Stimulated activated CD4-positive, alpha-beta T cell treated with anti-CD3 and anti-CD28 coated beads, TNF-alpha, amount 100 ng/mL, for 24 hours (primary cell): ENCODE measurements at places on chromosomes 5 and 9.
A peak's percentile ranks its signal among the peaks of the same experiment; 100 is the strongest.

DNA sequence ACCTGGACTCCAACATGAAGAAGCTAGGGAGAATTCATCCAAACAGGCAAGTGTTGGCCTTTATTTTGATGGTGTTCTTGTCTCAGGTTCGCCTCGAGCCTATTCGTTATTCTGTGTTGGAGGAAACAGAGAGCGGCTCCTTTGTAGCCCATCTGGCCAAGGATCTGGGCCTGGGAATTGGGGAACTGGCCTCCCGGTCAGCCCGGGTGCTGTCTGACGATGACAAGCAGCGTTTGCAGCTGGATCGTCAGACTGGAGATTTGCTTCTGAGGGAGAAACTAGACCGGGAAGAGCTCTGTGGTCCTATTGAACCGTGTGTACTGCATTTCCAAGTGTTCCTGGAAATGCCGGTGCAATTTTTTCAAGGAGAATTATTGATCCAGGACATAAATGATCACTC is 367 bp downstream of the PCDHB4 start:
- DNase-seq, result no peak

- DNase-seq, result no peak
Measured at GRCh38 chr5:96714951-96715451, 52.8 kb downstream of the CAST start.

GRCh38 chr9:98185611-98186171 is 6.7 kb downstream of the CORO2A start:
- DNase-seq, result no peak

- DNase-seq, result no peak
Measured at GRCh38 chr9:116087751-116088194, 65.8 kb upstream of the PAPPA start.

GRCh38 chr9:117214416-117214815 is 200.4 kb downstream of the ASTN2 start:
- no peak for DNase-seq

DNA sequence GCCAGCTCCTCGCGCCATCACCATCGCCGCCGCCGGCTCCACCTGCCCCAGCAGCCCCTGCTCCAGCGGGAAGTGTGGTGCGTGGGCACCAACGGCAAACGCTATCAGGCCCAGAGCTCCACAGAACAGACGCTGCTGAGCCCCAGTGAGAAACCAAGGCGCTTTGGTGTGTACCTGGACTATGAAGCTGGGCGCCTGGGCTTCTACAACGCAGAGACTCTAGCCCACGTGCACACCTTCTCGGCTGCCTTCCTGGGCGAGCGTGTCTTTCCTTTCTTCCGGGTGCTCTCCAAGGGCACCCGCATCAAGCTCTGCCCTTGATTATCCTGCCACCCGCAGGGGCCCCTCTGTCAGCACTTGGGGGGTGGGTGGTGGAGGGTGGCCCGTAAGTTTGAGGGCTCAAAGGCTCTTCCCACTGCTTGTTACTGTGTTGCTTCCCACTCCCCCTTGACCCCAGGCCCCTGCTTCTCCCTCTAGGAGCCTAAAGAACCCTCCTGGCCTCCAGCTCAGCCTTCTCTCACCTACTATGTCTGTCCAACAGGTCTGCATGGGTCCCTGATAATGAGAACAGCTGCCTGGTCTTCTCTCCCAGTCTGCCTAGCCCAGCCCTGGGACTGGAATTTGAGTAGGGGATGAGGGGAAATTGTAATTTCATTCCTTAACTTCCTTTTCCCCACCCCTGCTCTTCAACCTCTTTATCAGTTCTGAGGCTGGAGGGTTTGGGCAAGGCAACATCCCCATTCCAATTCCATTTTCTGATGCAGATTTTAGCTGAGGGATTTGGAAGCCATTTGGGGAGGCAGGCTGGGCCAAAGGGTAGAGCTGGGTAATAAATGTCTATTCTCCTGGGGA is 9.0 kb downstream of the RACK1 start:
- no peak for DNase-seq

DNA sequence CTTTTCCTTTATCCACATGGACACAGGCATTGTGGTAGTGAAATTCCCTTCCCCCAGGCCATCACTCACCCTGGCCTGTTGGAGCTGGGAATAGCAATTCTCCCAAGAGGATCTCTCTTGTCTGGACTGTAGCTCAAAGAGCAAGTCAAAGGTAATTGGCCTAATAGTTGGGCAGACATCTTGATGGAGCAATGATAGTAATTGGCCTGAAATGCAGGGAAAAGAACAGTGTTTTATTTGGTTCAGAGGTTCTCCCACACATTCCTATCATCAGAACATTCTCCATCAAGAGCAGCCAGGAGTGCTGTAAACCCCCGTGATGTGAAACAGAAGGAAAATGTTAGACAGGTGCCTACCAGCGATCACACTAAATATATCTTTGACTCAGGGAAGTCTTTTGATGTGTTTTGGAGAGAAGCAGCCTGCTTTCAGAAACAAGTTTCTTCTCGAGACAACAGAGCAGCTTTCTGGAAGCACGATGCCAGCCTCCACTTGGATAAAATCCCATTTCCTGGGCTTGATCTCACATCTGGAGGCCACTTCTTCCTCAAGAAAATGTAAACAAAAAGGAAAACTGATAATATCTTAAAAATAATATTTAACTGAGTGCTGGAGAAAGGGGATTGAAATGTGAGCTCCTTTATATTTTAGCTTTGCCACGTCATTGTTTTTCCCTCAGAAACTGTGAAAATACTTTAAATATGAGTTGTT is 198.1 kb upstream of the WWC1 start:
- DNase-seq, result no peak

- DNase-seq, result no peak
Measured at GRCh38 chr9:1100945-1101344, 50.8 kb downstream of the DMRT2 start.

DNA sequence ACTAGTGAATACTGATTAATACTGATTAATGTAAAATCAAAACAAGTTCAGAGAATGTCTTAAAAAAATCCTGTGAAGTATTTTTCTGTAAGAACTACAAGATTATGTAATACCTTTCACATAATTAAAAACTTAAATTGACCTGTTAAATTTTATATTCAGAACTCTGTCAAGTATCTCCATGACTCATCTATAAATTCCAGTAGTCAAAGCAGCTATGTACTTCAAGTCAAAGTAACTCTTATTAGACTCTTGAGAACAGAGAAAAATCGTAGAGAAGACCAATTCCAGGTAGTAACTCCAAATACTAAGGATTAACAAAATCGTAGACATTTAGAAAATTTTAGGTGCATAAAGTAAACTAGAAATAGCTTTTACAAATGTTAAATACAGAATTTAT is 77.1 kb downstream of the HOMER1 start:
- DNase-seq, result no peak

GRCh38 chr9:22307013-22307711 is 139.5 kb upstream of the DMRTA1 start:
- DNase-seq, result no peak

DNA sequence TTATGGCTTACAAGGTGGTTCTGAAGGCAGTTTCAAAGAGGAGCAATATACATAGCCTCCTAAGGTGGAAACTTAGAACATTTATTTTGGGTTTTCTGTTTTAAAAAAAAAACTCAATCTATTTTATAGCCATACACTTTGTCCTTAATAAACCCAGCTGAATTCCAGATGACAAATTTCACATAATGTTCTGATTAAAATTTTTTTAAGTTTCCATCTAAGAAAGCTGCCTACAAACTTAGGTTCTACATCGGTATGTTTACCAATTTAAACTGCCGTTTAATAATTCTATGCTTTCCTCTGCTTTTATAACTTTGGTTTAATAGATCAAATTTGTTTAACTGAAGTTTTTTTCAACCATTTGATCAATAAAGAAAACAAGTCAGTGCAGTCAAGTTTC is 12.5 kb downstream of the NR3C1 start:
- DNase-seq, result no peak

DNA sequence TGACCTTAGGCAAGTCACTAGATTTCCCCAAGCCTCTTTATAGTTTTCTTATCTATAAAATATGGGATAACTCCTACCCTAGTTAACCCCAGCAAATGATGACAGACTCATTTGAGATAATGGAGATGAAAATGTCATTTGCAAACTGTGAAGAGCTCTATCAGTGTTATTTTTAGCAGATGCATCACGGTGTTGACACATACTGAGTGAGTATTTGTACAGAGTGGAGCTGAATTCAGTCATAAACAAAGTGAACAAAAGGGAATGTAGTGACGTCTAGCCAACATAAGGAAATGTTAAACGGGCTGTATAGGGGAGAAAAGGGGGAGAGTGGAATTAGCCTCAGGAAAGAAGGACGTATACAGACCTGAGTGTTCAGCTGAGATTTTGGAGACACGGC is 75.9 kb downstream of the NMUR2 start:
- no peak for DNase-seq

- no peak for DNase-seq
Measured at GRCh38 chr9:134056483-134057306, 11.1 kb downstream of the BRD3 start.

- DNase-seq, result no peak
Measured at GRCh38 chr5:177183766-177184360, 50.3 kb downstream of the NSD1 start.

DNA sequence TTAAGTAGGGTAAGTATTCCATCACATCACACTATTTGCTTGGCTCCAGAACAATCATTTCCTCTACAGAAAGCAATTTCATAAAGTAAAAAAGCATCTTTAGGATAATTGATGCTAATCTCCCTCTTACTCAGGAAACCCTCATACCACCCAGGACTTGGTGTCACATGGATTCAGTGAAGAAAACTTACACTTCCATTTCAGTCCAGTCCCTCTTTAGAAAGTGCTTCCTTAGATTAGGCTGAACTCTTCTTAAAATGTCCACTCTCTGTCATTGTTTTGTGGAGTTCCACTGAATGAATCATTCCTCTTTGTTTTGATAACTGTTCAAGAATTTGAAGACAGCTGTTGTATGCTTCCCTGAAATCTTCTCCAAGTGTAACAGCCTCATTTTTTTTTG is 144.0 kb upstream of the ZNF462 start:
- DNase-seq, result no peak

DNA sequence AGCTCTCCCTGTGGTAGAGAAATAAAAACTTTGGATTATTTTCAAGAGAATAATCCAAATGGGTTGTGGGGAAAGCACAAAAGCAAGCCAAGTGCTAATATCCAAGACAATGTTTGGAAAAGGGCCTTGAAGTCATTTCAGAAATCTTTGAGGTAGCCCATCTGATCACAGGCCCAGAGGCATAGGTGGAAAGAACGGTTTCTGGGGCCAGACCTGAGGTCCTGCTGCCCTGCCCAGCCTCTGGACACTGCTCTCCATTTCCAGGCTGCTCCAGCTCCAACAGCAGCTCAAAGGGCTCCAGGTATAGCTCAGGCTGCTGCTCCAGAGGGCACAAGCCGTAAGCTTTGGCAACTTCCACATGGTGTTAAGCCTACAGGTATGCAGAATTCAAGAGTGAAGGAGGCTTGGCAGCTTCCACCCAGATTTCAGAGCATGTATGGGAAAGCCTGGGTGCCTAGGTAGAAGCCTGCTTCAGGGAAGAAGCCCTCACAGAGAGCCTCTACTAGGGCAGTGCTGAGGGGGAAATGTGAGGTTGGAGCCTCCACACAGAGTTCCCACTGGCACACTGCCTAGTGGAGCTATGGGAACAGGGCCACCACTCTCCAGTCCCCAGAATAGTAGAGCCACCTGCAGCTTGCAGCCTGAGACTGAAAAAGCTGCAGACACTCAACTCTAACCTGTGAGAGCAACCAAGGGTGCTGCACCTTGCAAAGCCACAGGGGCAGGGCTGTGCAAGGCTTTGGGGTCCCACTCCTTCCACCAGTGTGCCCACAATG is 133.1 kb downstream of the PIK3R1 start:
- DNase-seq, result no peak

- no peak for DNase-seq
Measured at GRCh38 chr9:4581861-4582565, 80.1 kb upstream of the PLPP6 start.

- DNase-seq, result no peak
Measured at GRCh38 chr5:19910136-19910535, 77.9 kb downstream of the CDH18 start.

- no peak for DNase-seq
Measured at GRCh38 chr5:76038212-76038611, 45.0 kb upstream of the SV2C start.

GRCh38 chr5:140322751-140323731 is 20.1 kb upstream of the PFDN1 start:
- no peak for DNase-seq

DNA sequence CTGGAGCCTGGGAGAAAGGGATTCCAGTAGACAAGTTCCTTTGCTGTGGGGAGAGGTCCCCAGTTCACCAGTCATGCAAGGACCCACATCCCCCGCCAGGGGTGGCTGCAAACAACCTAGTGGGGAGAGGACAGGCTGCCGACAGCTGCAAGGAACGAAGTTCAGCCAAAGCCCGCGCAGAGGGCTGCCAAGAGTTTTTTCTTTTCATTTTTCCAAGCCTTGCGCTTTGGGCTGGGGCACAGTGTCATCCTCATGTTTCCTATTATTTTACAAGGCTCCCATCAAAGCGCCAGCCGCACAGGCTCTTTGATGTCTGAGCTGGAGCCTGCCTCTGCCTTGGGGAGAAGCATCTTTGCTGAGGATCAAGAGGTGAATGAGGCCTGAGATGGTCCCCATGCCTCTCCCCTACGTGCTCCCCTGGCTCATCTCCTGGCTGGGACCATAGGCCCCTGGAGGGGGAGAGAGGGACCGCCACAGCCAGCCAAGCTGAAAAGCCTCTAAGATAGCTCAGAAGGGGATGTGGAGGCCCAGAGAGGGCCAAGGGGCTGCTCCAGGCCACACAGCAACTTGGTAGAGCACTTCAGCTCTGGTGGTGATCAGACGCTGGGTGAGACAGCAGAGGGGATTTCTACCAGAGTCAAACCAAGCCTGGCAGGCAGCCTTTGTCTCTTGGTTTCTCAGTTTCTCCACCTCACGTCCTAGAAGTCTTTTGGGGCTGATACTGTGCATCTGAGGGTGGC is 50.4 kb upstream of the SYNPO start:
- DNase-seq, result no peak

DNA sequence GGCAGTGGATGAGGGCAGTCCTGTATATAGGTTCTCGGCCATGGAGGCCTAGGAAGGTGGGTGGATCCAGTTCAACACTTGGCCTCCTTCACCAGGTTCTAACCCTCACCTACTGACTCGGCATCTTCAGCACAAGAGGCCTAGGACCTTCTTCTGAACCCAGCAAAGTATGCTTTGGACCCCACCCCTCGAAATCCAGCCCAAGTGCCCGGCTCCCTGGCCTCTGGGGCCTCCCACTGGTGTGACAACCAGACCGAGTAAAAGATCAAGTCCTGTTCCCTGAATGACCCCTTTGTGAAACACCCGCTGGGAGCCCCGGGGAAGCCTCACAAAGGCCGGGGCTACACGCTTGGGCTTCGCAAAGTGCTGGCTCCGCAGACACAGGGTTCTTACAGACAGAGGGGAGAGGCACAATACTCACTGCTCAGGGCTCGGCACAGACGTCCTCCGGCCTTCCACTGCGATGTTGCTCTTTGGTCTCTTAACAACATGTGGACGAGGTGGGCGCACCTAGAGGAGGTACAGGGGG is 47.0 kb downstream of the CRB2 start:
- DNase-seq, result no peak

- no peak for DNase-seq
Measured at GRCh38 chr5:2634399-2635176, 116.9 kb downstream of the IRX2 start.

- DNase-seq, result peak; percentile 33
Measured at GRCh38 chr5:95861864-95862561, 39.5 kb upstream of the GLRX start.
